ENCODE measurements at places on chromosomes 2 and 18. TPM values are rescaled to one million over a fixed set of nuclear protein-coding genes. Genes with fewer than 3 reads are reported as not detected.

The EFEMP1 gene
- not detected for total RNA-seq

GRCh38 chr2:101793277-101793969, 95.9 kb downstream of the MAP4K4 start:
- DNase-seq: no peak

DNA sequence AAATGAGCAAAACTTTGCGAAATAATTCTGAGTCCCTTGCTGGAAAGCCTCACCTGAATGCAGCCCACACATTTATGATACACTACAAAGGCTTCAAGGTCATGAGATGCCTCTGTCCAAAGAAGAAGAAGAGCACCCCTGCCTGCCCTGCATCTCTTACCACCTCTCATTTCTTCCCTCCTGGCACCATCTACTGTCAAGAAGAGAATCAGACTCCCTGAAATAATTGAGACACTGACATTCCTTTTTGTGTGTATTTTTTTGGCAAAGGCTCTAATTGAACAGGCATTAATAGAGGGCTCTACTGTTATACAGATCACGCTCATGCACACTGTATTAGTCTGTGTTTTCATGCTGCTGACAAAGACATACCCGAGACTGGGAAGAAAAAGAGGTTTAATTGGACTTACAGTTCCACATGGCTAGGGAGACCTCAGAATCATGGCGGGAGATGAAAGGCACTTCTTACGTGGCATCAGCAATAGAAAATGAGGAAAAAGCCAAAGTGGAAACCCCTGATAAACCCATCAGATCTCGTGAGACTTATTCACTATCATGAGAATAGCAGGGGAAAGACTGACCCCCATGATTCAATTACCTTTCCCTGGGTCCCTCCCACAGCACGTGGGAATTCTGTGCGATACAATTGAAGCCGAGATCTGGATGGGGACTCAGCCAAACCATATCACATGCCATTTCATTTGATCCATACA, 176.3 kb downstream of the ALPK2 start:
- no peak for DNase-seq

DNA sequence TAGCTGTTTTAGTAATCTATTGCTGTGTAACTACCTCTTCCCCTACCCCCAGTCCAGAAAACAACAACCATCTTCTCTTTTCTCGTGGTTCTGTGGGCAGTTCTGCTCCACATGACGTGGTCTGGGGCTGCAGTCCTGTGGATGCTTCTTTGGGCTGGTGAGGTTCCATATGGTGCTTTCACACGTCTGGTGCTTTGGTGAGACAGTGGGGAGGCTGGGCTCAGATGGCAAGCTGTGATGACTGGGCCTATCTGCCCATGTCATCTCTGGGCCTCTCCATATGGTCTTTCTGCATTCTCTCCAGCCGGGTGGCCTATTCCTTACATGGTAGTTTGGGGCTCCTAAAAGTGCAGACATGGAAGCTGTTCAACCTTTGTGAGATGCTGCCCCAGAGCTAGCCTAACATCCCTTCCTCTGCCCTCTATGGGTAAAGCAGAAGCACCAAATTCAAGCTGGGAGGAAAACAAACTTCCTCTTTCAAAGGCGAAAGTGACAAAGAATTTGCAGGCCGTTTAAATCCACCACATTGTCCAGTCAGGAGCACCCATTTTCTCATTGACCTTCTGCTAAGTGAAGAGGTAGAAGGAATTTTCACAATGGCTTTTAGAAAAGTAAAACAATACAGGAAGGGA, 68.3 kb upstream of the IL1R1 start:
- DNase-seq: peak; percentile 16

The PLEKHA3 gene
- total RNA-seq: 29.3 TPM

The LOXHD1 gene
- not detected for total RNA-seq

DNA sequence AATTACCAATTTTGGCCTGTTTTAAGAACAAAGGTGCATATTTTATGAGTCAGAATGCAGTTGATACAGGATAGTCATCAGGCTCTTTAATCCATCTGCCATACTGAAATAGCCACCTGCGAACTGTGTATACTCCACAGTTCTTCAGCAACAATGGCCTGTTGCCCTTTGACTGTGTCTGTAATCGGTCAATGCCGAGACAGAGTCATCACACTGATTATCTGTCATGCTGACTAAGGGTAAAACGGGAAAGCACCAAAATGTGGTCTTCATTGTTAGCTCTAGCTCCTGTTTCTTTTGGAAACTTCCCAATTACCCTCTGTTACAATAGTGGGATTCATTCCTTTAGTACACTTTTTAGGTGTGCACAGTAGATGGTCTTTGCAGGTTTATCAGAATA, 871.7 kb downstream of the DPP10 start:
- no peak for DNase-seq

The TFCP2L1 gene
- total RNA-seq: 0.05 TPM

The AP1S3 gene
- 50.7 TPM for total RNA-seq

All from B cell (primary cell).